Stimulated activated CD4-positive, alpha-beta T cell treated with anti-CD3 and anti-CD28 coated beads, Interleukin-12 subunit alpha, Interleukin-12 subunit beta, amount 100 ng/mL, for 4 hours (primary cell): ENCODE measurements at places on chromosomes 5 and 9.

DNA sequence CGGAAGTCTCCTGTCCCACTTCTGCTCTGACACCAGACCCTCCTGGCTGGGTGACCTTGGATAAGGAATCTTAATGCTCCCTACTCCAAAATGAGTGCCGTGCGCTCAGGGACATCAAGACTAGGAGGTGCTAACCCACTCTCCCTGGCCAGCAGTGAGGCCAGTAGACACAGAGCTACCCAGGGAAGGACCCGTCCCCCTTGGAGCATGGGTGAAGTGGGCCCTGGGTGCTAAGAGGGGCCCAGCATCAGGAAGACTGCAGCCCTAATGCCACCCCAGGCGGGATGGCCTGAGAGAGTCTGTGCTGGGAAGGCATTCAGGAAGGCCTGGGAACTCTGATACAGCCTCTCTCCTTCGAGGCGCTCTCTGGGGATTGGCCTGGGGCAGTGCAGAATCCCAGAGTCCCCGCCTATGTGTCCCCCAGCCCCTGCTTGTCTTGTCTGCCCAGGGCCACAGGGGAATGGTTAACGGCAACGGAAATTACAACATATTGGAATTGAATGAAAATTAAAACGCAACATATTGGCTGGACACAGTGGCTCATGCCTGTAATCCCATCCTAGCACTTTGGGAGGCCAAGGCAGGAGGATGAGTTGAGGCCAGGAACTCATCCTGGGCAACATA is 29.7 kb upstream of the RNU6ATAC start:
- no peak for DNase-seq

GRCh38 chr5:91126448-91126847 is 256.7 kb downstream of the ARRDC3 start:
- no peak for DNase-seq

- no peak for DNase-seq
Observed at GRCh38 chr5:77957-78804, 13.8 kb upstream of the PLEKHG4B start.

DNA sequence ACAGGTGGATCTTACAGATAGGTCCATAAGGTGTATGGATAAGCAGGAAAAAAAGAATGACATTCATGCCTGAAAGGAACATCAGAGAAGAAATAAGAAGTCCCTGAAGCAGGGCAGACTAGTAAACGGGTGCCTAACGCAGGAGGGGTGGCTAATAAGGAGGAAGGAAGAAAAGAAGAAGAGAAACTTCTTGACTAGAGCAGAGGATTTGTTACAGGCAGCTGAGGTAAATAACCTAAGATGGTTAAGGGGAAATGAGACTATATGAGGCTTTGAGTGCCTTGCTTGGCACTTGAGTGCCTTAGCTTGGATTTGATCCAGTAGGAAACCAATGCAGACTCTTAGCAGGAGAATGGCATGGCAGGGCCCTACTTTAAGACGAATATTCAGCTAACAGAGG is 313.5 kb upstream of the PDE4D start:
- DNase-seq: no peak

- DNase-seq: no peak
Observed at GRCh38 chr9:16680975-16681651, 189.4 kb downstream of the BNC2 start.
